ENCODE measurements at places on chromosomes 11 and 22.

DNA sequence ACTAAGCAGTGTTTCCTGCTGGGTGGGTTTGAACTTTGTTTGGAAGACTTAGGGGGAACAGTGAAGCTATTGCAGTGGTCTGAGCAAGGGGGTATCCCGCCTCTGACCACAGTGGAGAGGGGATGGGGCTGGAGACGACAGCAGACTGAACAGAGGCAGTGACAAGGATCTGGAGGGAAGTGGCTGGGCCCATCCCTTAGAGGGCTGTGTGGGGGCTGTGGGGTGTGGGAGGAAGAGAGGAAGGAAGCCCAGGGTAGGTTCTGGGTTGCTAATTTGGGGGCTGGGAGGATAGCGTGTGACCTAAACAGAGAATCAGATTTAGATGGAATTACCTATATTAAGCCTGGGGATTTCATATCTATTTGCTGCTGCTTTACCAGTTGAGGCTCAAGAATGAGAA lies 70.7 kb downstream of the BMAL1 start:
- DNase-seq: no peak

DNA sequence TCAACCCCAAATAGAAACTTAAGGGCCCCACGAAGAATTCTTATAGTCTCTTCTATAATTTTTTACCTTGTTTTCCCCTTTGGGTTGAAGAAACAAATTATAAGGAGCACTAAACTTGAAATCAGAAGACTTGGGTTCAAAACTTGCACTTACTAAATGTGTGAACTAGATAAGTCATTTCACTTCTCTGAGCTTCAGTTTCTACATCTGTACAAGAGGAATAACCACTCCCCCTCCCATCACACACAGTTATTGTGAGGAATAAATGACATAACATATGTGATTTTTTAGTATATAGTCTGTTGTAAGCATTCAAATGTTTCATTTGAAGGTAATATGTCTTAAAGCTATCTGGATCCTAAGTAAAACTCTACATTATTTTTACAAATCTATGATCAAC lies 78.8 kb downstream of the LIF start:
- no peak for DNase-seq

GRCh38 chr22:46068181-46068592 lies 82.1 kb upstream of the PPARA start:
- no peak for DNase-seq

DNA sequence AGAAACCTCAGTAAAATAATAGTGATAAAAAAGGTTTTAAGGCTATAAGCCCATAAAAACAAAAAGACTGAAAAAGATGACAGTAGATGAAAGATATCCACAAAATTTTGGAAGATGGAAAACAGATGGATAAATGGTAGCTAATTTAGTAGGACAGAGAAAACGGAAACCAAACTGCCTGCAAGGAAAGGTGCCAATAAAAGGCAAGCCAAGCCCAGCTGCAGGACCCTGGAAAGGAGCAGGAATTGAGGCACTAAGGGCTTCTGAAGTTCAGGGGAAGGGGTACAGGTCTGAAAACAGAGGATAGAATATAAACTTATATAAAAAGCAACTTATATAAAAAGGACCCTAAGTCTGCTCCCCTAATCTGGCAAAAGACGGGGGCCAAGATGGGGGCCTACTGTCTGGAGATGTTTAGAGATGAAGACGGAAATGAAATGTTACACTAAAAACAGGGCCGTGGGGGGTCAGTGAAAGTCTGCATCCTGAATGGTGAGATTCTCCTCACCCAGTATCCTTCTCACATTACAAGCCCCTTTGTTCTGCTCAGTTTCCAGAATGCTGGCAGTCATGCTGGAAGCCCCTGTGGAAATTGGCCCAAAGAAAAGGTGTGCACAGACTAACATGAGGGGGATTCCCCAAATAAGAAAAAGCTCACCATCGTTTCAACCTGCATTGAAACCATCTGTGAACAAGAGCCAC lies 269.3 kb upstream of the PITPNB start:
- DNase-seq: no peak

- DNase-seq: no peak
These were observed 2.7 kb downstream of the ZNF74 start for GRCh38 chr22:20396639-20397038.

DNA sequence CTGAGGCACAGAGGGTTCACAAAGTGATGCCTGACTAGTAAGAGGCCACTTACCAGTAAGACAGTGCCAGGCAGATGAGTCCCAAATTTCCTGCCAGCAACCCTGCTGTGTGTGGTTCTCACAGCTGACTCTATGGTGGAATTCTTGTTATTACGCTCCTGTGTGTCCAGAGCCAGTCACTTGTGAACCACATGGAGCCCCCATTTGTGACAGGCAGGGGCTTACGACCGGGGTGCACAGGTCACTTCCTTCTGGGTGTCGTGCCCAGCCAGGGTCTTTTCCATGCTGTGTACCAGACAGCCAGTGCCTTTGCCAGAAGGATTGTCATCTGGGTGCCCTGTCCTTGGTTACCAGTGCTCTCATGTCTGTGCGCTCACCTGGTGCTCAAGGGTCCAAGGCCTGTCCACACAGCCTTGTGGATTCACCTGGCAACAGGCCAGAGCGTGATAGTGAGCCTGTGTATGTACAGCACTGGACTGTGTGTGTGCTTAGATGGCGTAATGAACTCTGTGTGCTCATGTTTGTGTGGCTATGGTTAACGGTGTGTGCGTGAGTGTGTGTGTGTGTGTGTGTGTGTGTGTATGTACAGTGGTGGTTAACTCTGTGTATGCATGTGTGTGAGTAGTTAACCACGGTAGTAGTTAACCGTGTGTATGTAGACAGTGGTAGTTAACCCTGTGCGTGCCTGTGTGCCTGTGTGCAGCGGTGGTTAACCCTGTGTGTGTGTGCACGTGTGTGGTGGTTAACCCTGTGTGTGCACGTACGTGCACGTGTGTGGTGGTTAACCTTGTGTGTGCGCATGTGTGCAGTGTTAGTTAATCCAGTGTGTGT lies 18.6 kb downstream of the GRAMD4 start:
- no peak for DNase-seq
